ENCODE measurements at places on chromosomes 7 and 10. TPM values are rescaled to one million over a fixed set of nuclear protein-coding genes. Genes with fewer than 3 reads are reported as not detected.

The MUC12 gene
- total RNA-seq = not detected

The GPR85 gene
- 7.0 TPM for total RNA-seq

The MRC1 gene
- not detected for total RNA-seq

The KLLN gene
- 0.41 TPM for total RNA-seq

The KLF14 gene
- 0.60 TPM for total RNA-seq

GRCh38 chr7:121431389-121431995 is 35.4 kb upstream of the FAM3C start:
- no peak for DNase-seq

DNA sequence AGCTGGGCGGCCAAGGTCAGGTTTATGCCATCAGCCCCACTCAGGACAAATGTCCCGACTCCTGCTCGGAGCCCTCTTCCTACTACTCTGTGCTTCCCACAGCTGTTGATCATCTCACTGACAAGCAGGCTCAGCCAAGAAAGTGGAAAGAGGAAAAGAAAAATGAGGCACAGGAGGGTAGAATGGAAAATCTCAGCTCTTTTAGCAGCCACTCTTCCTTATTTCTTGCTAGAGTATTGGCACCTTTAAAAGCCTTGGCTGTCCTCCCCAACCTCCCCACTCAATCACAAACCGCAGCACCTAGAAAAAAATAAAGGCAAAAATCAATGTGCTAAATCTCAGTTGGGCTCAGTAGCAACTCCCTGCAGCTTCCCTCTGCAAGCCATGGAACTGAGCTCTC is 35.3 kb upstream of the AGK start:
- DNase-seq = no peak

DNA sequence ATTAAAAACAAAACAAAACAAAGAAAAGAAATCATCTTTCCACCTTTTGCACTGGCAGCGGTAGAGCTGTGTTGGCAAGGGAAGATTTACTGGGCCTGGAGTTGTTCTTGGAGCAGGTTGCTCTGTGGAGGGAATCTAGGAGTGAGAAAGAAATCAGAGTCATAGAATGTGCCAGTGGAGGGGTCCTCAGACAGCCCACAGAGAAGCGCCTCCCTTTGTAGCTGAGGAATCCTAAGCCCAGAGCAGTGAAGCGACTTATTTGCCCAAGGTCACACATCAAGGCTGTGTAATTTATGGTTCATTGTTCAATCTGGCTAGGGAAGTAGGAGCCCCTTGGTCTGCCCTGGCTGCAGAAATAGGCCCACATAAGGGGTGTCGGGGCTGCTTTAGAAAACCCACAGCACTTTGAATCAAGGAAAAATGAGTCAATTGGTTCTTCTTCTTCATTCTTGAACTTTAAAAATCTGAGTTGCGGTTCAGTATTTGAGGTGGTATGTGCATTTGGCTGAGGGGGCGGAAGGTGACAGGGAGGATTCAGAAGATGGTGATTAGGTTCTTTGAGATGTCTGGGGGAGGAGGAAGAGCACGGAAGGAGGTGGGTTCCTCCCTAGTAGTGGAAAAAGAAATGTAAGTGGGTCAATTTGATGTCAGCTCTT is 253.7 kb downstream of the PTEN start:
- DNase-seq = no peak

GRCh38 chr10:70920519-70920918 is 32.2 kb upstream of the PCBD1 start:
- no peak for DNase-seq

GRCh38 chr10:24873281-24873683 is 79.1 kb downstream of the PRTFDC1 start:
- DNase-seq = no peak

DNA sequence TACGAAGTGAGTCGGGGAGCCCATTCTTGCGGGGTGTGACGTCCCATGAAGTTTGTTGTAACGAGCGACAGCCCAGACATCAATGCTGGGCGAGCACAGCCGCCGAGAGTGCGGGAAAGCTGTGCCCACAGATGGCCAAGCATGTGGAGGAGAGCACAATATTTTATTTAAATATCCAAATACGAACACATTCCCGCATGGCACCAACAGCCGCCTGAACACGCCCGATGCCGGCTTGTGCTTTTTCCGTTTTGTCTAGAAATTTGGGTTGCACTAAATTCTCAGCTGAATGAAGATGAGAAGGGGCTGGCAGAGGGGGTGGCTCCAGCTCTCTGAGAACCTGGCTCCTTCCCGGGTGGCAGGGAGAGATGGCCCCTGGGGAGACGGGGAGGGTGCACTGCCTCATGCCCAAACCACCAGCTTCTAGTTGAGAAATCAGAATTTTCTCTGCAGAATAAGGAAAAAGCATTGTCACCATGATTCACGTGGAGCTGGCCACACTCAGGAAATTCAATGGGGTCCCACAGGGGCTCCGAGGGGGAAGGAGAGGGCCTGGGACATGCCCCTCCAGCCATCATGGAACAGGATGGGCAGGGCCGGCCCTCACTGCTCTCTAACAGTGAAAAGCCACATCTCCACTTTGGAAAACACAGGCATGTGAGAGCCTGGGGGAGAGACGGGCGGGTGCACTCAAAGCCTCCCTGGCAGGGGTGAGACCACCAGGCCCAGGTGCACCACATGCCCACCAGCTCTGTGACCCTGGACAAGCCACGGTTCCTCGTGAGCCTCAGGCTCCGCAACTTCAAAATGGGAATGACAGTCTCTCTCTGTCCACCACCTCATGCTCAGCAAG is 48.3 kb downstream of the EBF3 start:
- DNase-seq = no peak

- DNase-seq = peak; percentile 31
Measured at GRCh38 chr10:35271086-35271858, 65.0 kb upstream of the CCNY start.

GRCh38 chr7:127107601-127108007 is 145.1 kb downstream of the GRM8 start:
- peak; percentile 60 for DNase-seq

DNA sequence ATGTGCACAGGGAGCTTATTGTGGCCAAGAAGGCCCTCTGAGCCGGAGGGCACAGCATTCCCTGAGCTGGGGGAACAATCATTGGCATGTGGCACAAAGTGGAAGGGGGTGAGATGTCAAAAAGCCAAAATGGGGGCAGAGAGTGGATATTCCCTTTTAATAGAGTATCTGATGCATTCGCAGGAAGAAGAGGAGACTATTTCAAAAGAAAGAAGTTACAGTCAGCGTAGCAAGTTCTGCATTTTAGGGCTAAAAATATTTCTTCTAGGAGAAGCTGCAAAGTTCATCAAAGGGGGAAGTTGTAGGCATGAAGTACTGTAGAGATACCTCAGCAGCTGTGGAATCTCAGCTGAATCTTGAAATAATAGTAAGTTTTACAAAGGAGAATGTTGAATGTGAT is 136.0 kb upstream of the WDR11 start:
- no peak for DNase-seq

DNA sequence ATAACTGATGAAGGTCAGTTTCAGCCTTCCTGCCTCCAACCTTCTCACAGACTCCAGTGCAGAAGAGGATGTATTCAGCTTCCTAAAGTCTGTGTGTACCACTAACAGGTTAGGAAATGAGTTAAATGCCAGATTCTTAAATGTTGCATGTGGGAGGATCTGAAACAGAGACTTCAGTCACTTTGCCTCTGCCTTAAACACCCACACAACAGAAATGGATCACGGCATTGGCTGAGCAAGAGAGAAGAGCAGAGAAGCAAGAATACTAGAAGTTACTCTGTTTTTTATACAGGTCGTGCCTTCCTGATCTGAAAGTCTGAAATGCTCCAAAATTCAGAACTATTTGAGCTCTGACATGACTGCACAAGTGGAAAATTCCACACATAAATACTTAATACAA is 98.9 kb upstream of the ARHGAP21 start:
- DNase-seq = no peak

GRCh38 chr7:64516451-64516850 is 46.4 kb downstream of the ZNF680 start:
- DNase-seq = no peak
